ENCODE measurements at places on chromosomes 11 and 22.

- no peak for DNase-seq
Measured at GRCh38 chr22:30405731-30406130, 8.9 kb downstream of the SEC14L2 start.

- no peak for DNase-seq
Measured at GRCh38 chr11:86064220-86064803, 4.6 kb downstream of the PICALM start.

DNA sequence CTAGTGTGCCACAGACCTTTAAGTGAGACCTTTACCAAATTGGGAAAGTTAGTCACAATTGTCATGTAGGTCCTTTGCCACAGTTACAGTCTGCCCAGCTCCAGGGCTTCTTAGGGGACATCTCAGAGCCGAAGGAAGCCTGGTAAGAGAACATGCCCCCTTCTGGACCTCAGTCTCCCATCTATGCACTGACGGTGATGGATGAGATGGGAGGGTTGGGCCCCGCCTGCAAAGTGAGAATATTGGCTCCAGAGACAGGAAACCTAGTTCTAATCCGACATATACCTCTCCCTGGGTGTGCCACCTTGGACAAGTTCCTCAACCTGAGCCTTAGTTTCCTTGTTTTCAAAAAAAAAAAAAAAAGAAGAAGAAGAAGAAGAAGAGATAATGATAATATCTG is 85.1 kb upstream of the NAV2 start:
- no peak for DNase-seq

GRCh38 chr11:77311701-77312100 is 10.2 kb upstream of the GDPD4 start:
- DNase-seq, result no peak

GRCh38 chr11:11252403-11252802 is 100.6 kb downstream of the CSNK2A3 start:
- DNase-seq, result no peak

- DNase-seq, result no peak
Measured at GRCh38 chr22:27473533-27473932, 328.0 kb downstream of the MN1 start.

DNA sequence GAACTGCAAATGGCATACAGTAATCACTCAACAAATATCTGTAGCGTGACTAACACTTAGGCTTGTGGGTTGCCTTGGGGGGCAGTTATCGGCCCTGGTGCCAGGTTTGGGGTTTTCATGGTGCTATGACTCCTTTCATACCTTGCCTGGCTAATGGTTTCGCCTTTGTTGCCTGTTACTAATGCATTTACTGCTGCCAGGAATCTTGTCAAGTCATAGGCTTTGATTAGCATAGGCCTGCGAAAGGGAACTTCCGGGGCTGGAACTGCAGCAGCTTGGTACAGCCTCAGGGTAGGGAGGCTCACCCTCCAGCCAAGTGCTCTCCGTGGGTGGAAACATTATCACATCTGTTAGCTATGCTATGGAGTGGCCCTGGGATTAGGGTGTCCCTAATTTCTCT is 13.2 kb downstream of the SLC25A18 start:
- DNase-seq, result peak; percentile 99

- no peak for DNase-seq
Measured at GRCh38 chr22:46525389-46526243, 11.8 kb downstream of the CELSR1 start.

- peak; percentile 67 for DNase-seq
Measured at GRCh38 chr11:33475993-33476392, 218.8 kb downstream of the HIPK3 start.

DNA sequence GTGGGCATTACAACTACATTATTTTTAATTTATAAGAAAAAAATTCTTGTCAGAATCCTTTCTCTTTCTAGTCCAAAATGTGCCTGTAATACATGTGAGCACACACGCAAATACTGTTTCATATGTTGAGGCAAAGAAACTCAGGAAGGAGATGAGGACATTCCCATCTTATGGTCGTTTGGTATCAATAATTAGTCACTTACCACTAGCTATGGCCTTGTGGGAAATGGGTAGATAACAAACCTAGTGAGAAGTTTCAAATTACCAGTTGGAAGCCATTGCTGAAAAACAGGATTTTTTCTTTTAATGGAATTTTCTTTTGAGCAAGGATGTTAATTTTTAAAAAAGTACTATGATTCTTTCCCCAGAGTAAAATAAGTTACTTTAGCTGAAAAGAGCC is 25.7 kb downstream of the AMOTL1 start:
- DNase-seq, result no peak

GRCh38 chr11:1128311-1129142 is 29.2 kb upstream of the MUC5AC start:
- no peak for DNase-seq

GRCh38 chr11:31325160-31325559 is 44.4 kb downstream of the DCDC1 start:
- DNase-seq, result peak; percentile 73

GRCh38 chr11:73318501-73319011 is 10.5 kb downstream of the ARHGEF17 start:
- DNase-seq, result no peak

- peak; percentile 86 for DNase-seq
Measured at GRCh38 chr11:36034551-36035331, 90.9 kb downstream of the LDLRAD3 start.

DNA sequence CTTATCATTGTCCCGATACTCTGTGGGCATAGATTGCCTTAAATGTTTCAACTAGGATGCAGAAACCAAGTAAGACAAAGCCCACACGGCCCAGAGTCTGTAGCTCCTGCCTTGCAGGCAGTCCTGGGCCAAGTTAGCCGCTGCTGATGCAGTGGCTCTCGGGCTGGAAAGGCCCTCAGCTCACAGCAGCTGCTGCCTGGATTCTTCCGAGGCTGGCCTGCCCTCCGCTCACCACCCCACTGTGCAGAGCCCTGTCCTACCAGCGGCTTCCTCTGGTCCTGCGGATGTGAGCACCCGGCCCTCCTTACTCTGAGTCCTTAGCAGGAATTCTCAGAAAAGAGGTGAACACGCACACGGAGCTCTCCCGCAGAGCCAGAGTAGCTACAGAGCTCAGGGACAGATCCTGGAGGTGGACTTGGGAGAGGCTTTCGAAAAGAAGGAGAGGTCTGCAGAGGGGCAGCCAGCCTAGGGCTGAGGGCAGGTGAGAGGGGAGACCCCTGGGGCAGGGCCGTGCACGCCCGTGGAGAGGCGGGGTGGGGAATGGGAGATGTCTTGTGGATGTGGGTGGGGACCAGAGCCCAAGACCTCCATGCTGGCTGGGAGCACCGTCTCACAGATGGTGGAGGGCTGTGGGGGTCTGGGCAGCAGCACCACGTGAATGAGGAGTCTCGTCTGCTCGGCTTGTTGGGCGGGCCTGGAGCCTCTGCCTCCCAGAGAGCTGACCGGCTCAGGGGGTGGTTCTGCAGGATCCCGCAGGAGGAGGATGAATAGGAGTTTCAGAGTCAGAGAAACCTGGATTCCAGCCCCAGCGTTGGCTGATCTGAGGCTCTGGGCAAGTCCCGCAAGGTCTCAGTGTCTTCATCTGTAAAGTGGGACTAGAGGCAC is 117.4 kb upstream of the B3GAT1 start:
- DNase-seq, result no peak

- no peak for DNase-seq
Measured at GRCh38 chr11:2855162-2855561, 30.4 kb downstream of the CDKN1C start.

DNA sequence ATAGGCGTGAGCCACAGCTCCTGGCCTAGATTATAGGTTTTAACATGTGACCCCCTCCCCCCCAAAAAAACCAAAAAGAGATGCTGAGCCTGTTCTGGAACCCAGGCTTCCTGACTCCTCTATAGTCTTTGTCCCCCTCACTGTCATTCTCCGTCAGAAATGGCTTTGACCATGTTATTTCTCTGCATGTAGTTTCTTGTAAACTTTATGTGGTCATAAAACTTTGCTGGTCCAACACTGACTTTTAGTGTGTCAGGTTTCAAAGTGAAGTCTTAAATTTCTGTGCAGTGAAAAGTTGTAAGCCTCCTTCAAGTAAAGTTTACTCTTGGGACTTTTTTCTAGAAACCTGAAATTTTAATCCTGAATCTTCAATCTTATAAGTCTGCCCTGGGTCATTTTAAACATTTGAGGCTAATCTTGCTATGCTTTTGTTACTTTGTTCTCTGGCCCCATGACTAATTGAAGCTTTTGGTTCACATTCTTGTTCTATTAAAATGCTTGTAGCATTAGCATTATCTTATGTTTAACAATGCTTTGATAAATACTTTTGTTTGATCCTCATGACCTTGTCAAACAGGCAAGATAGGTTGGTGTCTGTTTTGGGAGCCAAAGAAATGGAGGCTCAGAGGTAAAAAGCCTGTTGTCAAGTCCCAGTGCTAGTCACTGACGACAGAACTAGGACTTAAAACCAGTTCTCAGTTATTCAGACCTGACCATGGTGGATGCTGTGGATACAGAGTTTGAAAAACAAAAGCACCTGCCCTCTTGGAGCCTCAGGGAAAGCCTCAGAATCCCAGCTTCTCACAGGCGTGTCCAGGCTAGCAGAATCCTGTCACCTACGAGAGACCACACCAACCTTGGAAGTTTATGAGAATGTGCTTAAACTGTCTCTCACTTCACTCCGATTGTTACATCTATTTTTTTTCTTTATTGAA is 87.7 kb upstream of the HORMAD2 start:
- no peak for DNase-seq

DNA sequence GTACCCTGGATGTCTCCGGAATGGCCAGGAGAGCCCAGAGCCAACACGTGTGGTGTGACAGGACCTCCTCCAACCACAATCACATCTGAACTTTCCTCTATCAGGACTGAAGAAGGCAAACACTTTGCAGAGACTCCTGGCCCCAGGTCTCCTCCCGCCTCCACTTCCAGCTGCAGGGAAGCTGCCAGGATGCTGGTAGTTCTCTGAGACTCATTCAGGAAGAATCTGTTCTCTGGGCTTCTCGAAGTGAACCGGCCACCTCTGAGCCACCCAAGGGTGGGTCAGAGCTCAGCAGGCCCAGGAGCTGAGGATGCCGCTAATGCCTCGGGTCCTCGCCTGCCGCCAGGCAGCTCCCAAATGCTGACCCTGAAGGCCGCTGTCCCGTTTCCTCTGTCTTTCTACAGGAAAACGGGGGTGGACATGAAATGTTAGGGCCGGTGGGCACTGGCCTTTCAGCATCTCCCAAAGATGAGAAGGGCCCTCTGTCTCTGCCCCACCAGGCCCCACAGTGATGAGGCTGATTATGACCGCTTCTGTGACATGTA is 789.9 kb downstream of the BRD1 start:
- no peak for DNase-seq

- DNase-seq, result no peak
Measured at GRCh38 chr11:11244470-11245080, 108.5 kb downstream of the CSNK2A3 start.

DNA sequence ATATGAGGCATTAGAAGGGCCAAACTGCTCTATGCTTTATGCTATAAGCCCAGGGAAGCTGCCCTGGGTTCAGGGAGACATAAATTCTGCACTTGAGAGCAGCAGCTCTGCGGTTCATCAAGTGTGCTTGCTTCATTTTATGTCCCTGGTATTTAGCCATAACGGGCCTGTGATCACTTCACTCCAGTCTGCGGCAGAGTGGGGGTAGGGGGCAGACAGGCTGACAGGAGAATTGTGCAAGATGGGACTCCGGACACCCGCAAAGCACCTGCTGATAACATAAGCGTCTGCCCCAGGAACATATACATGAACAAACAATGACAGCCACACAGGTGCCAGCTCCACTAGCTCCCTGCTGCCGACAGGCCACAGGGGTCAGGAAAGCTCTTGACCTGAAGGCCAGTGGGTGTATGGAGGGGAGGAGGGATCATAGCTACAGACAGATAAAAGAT is 56.1 kb downstream of the SMCO4 start:
- DNase-seq, result peak; percentile 13

DNA sequence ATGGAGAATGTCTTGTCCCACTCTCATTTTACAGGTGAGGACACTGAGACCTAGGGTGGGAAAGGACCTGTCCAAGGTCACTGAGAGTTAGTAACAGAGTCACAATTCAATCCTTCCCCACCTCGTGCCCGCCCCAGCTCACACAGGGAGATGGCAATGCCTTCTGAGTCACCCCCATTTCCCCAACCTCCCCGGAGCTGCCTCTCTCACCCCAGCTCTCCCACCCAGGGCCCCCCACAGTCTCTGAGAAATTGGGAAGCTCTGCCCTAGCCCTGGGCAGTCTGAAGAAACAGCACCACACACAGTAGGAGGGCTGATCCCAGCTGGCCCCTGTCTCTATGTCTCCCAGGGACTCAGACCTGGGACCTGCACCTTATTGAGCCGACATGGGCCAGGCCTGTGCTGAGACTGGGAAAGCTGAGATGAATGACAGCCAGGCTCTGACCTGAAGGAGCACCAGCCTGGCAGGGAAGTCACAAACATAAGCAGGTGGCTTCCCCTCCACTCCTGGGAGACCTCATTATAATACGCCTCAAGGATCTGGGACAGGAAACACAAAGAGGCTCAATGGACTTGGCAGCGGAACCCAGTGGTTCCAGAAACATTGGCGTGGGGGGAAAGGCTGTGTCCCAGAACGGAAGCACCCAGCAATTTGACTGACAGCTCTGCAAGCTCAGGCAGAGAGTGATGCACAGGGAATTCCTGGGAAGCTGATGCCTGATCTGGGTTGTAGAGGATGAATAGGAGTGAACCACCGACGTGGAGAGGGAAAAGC is 51.0 kb downstream of the CD6 start:
- DNase-seq, result no peak

DNA sequence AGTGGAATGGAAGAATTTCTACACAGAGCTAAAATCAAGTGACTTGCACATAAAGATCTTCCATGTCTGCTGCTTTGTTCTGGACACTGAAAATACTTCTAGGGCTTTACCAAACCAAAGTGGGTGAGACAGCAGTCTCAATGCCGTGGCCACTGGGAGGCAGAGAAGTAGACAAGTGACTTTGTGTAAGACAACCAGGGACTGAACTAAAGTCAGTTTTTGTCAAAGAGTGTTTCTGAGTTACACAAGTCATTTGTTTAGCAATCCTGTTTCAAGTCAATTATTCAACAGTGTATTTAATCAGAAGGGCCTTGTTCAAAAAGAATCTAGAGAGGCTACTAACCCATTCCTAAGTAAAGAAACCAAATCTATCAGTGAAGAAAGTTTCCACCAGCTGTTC is 46.6 kb downstream of the TCP11L1 start:
- DNase-seq, result no peak

- no peak for DNase-seq
Measured at GRCh38 chr11:2461253-2461955, 16.6 kb downstream of the KCNQ1 start.

DNA sequence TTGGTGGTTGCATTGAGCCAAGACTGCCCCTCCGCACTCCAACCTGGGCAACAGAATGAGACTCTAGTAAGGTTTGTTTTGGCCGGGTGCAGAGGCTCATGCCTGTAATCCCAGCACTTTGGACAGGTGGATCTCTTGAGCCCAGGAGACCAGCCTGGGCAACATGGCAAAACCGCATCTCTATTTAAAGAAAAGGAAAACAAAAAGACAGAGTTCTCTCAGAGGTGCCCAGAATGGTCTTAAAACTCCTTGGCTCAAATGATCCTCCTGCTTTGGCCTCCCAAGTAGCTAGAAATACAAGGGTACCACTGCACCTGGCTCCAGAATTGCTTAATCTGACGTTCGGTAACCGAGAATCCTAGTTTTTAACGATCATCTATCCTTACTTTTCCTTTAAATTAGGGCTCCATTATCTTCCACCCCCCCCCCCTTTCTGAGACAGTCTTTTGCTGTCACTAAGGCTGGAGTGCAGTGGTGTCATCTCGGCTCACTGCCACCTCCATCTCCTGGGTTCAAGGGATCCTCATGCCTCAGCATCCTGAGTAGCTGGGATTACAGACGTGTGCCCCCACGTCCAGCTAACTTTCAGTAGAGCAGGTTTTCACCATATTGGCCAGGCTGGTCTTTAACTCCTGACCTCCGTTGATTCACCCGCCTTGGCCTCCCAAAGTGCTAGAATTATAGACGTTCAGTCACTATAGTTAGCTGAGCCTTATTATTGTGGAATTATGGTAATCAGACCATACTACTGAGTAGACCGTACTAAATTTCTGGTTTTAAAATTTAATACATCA is 1.7 kb downstream of the RPS25 start:
- DNase-seq, result no peak

Measured in AG10803 (cell line).